ENCODE measurements at places on chromosomes 1 and 21.

- DNase-seq, result no peak
These were observed 43.8 kb downstream of the FGGY start for GRCh38 chr1:59340411-59341307.

DNA sequence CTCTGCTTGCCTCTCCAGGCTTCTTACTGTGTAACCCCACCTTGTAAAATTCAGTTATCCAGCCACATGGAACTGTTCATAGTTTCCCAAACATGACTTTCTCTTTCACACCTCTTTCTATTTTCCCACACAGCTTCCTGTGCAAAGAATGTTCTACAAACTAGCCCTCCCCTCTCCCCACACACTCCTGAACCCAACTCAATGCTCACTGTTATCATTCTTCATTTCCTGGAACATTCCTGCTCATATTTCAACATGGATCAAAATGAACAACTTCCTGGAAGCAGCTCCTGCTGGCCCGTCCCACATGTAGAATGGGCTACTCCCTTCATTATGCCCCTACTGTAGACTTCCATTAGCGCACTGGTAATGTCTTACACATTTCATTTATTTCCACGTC, 7.5 kb upstream of the HSD11B1 start:
- no peak for DNase-seq

GRCh38 chr1:226619031-226619430, 70.5 kb downstream of the STUM start:
- DNase-seq, result no peak

DNA sequence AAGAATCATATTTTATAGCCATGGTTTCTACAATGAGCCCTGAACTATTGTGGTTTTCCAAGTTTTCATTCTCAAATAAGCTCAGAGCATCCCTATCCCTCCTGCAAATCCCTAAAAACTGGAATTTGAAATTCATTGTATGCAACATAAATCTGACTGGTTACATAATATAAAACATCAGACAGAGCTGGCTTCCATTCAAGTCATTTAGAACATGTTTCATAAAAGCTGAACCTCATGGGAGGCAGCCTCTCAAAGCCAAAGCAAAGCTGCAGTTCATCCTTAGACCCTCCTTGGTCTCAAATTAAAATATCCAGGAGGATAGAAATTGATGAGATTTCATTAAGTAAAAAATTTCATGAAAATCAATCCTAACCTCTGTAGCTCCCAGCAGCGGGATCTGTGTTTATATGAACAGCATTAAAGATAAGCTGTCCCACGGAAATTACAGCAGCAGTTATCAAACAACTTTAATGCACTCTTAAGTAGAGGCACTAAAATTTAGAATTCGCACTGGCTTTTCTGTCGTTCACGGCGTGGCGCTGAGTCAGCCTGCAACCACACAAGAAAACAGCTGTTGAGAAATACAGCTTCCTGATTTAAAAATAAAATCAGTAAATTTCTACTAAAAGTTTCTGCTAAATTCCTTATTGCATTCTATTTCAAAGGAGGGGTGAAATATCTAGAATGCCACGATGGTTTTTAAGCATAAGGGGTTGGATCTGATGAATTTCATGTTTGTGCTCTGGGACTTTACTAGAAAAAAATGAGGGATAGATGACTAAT, 99.9 kb upstream of the TIAM1 start:
- DNase-seq, result no peak

DNA sequence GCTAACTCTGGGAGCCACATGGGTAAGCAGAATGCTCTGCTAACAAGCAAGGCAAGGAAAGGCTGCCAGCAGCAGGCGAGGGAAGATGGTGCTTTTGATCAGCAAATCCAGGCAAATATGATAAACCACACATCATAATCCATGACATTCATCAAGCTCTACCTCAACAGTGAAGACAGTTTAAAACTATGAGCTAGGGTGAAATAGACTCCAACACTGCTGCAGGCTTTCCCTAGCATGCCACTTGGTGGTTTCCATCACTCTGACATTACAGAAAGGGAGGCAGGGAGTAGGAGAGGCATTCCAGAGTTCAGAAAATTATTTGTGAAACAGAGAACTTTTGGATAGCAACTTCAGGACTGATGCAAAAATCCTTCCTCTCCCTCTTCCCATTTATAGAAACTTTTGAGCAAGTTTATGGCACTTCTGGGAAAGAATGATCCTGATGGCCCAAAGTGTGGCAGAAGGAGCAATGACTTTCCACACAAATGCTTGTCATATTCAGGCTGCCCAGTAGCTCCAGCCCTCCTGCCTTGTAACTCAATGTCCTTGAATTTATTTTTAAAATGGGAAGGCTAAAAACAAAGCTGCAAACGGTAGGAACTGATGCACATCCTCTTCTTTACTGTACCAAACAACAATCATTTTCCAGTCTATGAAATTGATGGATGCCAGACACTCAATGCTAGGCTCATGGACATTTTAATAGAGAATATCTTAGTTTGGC, 70.8 kb downstream of the SMYD2 start:
- DNase-seq, result no peak

- DNase-seq, result no peak
These were observed 375.3 kb downstream of the DUSP10 start for GRCh38 chr1:221366495-221367110.

DNA sequence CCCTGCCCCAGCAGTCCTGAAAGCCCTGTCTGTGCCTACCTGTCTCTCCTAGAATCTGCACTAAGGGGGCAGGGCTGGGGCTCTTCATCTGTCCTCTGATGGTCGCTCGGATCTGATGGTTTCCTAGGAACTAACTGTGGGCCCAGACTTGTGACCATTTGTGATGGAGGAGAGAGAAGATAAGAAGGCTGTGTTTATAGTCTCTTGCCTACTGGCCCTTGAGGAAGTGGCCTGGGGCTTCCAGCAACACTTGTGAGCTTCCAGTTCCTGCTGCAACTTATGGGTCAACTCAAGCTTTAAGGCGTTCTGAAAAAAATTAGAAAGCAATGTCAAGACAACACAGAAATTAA, 53.2 kb upstream of the SYNC start:
- DNase-seq, result no peak

GRCh38 chr1:3651026-3651929, 1.0 kb upstream of the TP73 start:
- DNase-seq, result no peak

GRCh38 chr1:225942574-225942973, 1.6 kb upstream of the LEFTY2 start:
- no peak for DNase-seq

DNA sequence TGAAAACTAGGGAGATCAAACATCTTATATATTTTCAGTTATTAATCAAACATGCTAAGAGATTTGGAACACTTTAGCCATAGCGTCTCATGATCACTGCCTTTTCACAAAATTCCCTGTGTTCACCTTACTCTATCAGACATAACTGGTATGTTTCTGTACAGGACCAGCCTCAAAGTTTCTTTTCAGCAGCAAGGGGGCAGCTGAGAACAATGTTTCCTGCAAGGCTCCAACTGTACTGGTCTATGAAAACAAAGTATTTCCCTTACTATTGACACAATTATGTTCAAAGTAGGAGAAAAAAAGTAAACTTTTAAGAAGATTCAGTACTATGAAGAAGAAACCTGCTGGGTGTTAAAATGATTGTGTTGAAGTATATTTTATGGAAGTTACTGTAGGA, 98.5 kb downstream of the ATF6 start:
- peak; percentile 48 for DNase-seq

DNA sequence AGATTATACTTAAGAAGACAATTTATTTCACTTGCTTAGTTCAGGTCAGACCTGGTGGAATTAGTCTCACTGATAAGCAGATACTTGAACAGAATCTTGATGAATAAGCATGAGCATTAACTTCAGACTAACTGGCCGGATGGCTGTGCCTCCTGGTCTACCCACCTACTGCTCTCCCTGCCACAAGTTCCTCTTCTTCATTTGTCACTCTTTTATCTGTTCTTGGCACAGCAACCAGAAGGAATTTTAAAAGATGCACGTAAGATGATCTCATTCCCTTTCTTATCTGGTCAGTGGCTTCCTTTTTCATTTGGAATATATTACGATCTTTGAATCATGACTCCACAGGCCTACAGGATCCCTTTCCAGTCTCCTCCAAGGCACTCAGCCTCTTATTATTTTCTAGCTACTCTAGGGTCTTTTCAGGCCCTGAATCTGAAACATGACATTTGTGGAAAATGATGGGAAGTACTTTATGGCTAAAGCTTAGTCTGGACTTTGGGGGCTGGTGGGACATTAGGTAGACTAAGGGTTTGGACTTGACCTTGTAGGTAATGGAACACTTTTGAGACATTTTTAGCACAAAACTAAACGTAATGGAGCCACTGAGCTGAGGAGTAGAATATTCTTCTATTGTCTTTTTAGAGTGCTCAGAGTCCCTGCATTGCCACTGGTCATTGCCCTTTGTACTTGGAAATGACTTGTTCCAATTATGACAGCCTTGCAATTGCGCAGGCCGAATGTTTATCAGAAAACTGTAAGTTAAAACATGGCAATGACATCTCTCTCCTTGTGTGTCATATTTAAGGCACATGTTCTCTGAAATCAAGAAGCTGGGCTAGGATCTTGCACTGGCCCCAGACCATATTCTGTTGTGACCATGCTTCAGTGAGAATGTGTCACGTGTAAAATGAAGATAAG, 16.0 kb downstream of the ST6GALNAC3 start:
- DNase-seq, result no peak

- no peak for DNase-seq
These were observed 157.5 kb upstream of the FGGY start for GRCh38 chr1:59139396-59139795.

- no peak for DNase-seq
These were observed 91.6 kb upstream of the BCAR3 start for GRCh38 chr1:93773049-93773838.

DNA sequence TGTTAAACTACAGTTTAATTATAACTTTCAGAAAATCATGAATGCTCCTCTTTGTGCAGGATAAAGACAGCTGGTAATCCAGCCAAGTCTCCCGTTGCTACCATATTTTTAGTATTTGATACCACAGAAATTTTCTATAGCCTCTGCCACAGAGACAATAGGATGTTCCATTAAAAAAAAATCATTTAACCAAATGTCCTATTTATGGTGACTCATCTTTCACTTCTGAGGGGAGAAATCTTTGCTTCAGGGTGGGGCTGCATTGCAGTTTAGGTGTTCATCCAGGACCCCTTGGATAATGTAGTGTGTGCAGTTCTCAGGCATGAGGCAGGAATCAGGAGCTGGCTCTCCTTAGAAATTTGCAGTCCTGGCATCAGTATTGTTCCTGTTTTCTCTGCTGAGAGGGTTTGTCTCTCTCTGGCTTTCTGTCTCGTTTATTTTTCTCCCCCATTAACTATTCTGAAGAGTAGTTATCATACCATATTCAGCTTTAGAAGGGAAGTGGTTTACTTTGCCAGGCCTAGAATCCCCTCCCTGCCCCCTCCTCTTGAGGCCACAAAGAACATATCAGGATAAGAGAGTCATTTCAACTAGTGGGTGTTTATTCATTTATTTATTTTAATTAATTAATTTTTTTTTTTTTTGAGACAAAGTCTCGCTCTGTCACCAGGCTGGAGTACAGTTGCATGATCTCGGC, 3.1 kb downstream of the PRUNE1 start:
- DNase-seq, result no peak

- no peak for DNase-seq
These were observed 104.8 kb upstream of the ATP1A1 start for GRCh38 chr1:116268211-116268610.

DNA sequence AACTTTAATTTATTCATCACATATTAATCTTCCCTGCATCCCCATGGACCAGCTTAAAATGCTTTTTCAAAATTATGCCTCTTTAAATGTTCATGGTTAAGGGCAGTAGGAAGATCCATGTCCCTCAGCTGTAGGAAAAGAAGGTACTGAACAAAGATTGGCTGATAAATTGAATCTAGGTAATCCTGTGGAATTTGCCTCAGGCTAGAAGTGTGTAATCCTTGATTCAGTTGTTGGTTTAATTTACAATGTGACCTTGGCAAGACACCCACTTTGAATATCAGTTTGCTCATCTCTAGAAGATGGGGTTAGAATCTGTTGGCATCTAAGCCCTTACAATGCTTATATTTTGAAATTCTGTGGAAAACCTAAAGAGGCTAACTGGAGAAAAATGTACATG, 6.1 kb downstream of the TTC4 start:
- no peak for DNase-seq

GRCh38 chr1:89547563-89548116, 23.0 kb downstream of the LRRC8B start:
- no peak for DNase-seq

DNA sequence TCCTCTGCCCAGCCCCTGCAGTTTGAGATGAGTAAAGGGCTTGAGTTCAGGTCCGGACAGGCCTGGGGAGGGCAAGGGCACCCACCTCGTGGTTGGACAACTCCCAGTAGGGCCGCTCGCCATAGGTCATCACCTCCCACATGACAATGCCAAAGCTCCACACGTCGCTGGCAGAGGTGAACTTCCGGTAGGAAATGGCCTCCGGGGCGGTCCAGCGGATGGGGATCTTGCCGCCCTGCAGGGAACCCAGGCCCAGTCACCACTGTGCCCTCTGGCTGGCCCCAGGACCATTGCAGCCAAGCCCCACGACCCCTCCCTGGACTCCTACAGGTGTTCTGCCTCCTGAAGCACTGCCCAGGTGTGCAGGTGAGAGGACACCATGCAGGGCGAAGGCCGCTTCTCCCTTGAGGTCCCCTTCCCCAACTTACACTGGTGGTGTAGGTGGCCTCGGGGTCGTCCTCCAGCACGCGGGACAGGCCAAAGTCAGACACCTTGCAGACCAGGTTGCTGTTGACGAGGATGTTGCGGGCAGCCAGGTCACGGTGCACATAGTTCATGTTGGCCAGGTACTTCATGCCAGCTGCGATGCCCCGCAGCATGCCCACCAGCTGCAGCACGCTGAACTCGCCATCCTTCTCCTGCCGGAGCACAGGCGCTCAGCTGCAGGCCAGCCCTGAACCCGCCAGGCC, 24.1 kb downstream of the EPHA2 start:
- DNase-seq, result no peak

GRCh38 chr1:185360714-185361113, 43.7 kb upstream of the IVNS1ABP start:
- DNase-seq, result no peak

DNA sequence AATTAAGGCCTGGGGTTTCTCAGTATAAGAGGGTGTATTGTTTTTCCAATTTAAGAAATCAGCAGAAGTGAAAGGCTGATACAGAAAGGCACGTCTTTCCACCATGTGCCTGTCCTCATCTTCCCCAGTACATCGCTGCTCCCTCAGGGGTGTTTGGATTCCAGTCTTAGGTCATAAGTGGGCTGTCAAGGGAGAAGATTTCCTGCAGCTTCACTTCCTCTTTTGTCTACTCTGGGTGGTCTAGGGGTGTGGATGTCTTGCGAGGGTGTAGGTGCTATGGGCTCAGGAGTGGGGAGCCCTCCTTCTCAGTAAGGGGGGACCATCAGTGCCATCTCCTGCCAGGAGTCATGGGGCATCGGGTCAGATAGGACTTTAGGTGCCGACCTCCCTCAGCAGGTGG, 999.8 kb upstream of the NCAM2 start:
- no peak for DNase-seq

GRCh38 chr1:151988405-151988923, 5.2 kb downstream of the S100A10 start:
- no peak for DNase-seq

GRCh38 chr1:25161981-25162380, 70.3 kb downstream of the SYF2 start:
- DNase-seq, result no peak

Data from right forelimb (tissue), 1 donor.